Cerebellar nuclear complex (tissue), 1 donor: ENCODE measurements at places on chromosomes 7 and 10.

GRCh38 chr10:36367362-36367761, 725.3 kb upstream of the FZD8 start:
- DNase-seq, result no peak

DNA sequence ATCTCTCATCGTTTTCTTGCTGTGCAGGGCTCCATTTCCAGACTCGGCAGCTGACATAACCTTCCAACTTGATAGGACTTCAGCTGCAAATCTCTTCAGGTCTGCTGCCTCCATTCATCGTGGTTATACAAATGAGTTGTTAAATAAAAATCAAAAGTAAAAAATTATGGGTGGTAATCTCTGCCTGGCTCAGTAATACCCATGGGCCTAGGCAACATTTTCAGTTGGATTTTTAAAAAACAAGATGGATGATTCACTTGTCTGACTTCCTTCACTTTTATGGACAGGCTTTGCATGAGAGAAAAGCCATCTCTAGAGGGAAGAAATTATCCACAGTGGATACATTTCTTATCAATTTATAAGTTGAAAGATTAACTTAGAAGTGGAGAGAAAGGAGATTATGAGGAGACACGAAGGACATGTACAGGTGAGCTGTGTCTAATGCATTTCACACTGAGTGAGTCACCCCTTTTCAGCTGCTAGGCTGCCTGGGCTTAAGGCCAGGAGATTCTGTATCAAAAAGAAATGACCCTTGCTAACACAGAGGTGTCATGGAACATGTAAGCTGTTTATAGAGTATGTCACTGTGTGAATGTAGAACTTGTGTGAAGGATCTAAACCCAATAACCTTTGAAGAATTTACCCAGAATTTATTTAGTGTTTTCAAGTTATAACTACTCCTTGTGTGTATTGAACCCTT, 495.1 kb downstream of the AUTS2 start:
- no peak for DNase-seq

DNA sequence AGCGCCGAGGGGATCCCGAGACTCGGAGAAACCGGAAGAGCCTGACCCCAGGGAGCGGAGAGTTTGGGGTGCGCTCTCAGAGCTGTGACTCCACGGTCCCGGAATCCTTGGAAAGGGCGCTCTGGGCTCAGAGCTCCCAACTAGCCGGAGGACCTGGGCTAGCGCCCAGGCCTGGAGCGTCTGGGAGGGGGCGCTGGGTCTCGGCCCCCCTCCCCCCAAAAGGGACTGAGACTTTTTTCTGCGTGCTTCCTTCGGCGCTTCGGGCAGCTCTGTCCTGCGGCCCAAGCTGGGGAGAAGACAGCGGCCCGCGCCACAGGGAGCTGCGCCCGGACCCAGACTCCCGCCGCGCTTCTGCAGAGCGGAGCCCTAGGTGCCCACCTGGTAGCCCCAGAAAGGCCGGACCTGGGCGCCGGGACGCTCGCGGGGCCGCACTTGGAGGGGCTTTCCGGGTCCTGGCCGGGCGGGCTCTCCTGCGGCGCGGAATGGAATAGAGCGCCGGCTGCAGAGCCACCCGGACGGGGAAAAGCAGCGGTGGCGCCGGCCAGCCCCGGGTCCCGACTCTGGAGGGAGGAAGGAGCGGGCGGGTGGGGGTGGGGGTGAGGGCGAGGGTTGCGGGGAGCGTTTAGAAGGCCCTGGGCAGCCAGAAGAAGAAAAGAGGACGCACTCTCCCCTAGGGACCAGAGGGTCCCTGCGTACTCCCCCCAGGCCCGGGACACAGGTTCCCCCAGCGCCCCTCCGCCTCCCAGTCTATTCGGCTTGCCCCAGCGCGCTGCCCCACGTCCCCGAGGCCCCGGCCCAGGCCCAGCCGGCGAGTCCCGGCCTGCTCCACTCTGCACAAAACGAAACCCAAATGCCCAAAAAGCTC, 4.7 kb downstream of the ZNF503 start:
- DNase-seq, result no peak

DNA sequence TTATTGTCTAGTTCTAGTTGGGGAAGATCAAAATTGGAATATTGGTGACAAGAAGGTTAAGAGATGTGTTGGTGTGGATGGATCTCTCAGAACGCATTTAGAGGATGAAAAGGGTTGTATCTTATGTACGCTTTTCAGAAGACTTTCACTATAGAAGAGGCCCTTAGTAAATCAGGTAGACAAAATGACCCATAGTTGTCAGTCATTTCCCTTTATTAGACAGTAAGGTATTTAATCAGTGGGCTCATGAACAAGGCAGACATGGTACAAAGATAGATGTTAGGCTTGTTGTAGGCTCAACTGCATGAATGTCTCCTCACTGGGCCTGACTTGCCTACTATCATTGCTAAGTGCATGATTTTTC, 359.2 kb downstream of the PHF14 start:
- DNase-seq, result no peak

DNA sequence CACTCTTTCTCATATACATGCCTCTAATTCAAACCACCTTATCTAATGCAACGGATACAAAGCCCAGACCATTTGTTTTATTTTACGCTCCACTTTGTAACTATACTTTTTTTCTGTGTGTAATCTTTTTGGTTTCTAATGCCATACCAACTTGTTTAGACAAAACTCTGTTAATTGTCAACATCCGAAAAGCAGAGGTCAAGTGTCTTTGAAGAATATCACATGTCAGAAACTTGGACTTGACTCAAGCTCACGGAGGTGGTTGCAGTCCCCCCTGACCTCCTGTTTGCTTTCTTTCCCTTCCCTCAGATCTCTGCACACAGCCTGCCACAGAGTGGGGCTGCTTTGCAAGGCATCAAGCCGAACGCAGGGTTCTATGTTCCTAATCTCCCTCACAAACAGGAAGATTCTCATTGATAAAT, 698.9 kb downstream of the PARD3 start:
- no peak for DNase-seq

DNA sequence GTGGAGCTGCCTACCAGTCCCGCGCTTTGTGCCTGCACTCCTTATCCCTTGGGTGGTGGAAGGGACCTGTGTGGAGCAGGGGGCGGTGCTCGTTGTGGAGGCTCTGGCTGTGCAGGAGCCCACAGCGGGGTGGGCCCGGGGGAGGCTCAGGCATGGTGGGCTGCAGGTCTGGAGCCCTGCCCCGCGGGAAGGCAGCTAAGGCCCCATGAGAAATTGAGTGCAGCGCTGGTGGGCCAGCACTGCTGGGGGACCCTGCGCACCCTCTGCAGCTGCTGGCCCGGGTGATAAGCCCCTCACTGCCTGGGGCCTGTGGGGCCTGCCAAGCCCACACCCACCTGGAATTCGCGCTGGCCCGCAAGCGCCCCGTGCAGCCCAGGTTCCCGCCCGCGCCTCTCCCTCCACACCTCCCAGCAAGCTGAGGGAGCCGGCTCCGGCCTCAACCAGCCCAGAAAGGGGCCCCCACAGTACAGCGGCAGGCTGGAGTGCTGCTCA, 859.6 kb upstream of the KCND2 start:
- DNase-seq, result no peak

GRCh38 chr10:31928549-31929260, at the start of gene ARHGAP12:
Gene ARHGAP12, minus strand, starts transcription at chr10:31928831. Its CDS starts 19,976 bp downstream, at chr10:31908855.
- no peak for DNase-seq

- DNase-seq, result no peak
These were observed 307.4 kb downstream of the WDR37 start for GRCh38 chr10:1363446-1364121.

DNA sequence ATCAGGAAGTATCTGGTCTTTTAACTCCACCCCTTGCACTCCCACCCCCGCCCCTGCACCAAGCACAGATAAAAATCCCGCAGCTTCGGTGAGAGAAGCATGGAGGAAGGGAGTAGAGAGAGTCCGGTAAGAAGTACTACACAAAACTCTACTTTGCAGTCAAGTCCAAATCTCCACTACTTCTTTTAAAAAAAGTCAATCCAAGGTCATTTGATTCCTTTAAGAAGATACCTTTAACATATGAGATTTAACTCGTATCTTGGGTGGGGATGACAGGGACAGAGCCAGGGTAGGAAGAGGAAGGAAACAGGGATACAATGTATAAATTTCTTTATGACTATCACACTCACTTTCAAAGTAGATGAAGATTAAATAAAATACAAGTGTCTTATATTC, 132.1 kb downstream of the NRBF2 start:
- DNase-seq, result no peak

DNA sequence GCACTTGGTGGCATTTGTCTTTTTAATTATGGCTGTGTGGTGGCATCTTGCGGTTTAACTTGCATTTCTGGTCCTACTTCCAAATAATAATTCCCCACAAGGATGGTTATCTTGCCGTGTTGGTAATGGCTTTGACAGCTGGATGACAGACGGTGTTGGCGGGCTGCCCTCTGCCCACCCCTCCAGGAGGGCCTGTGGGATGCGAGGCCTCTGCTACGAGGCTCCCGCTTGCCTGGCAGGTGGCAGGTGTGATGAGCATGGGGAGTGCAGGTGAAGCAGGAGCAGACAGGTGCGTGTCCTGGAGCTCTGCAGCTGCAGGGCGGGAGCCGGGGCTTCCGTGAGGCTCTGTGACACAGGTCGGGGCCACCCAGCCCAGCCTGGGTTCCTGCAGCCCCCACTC, 11.8 kb downstream of the INPP5A start:
- no peak for DNase-seq

DNA sequence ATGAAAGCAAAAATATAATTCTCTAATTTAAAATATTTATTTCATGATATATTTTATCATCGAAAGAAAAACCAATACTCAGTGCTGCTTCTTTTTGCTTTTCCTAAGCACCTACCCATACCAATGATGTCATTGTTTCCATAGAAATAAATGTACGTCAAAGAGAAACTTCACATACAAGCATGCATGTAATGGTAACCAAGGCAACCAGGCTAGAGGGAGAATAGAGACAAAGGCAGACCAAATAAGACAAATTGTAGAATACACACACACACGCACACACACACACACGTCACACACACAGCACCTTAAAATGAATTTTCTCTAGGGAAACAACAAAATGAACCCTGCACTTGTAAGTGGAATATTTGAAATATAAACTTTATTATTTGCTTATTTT, 75.5 kb downstream of the MACC1 start:
- DNase-seq, result no peak
